GM13977 (cell line): ENCODE measurements at places on chromosomes 3 and 15.

DNA sequence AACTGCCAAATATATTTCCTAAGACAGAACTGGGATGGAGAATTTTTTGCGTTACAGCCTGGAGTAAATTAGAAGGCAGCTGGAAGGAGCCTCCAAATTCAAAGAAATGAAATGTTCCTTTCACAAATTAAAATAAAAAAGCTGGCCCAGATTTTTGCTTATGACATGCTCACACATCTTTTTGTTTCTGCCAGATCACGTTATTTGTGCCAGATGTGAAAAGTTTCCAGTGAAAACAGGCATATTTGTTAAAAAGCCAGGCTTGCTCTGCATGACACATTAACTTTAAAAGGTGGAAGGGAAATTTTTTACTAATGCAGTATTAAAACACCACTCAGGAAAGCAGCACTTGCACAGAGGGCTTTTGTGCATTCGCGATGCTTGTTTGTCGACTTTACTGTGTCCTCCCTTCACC, 23.3 kb upstream of the ACKR4 start:
- DNase-seq = no peak

DNA sequence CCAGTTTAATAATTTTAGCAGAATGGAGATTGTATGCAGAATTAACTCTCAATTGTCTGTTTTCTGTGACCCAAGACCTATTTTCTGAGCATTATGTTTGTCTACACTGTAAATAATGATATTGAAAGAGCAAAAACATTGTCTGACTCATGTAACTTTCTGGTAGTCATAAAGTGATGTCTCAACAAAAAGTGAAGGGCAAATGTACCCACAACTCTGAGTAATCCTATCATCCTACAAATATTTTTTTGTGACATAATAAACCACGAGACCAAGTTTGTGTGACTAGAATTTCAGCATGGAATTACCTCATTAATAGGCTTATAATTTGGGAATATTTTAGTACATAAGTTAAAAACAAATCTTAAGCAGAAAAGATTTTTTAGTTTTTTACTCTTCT, 15.4 kb upstream of the ABHD10 start:
- no peak for DNase-seq

DNA sequence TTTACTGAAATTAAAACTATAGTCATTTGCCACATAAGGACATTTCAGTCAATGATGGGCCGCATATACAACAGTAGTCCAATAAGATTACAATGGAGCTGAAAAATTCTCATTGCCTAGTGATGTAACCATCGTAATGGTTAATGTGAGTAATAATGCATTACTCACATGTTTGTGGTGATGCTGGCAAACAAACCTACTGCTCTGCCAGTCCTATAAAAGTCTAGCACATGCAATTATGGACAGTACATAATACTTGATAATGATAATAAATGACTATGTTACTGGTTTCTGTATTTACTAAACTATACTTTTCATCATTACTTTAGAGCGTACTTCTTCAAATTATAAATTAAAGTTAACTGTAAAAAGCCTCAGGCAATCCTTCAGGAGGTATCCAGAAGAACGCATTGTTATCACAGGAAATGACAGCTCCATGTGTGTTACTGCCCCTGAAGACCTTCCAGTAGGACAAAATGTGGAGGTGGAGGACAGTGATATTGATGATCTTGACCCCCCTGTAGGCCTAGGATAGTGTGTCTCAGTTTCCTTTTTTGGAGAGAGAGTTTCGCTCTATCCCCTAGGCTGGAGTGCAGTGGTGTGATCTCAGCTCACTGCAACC, 102.7 kb downstream of the ATP1B3 start:
- DNase-seq = no peak

GRCh38 chr15:27855137-27855536, 244.0 kb downstream of the OCA2 start:
- no peak for DNase-seq

- no peak for DNase-seq
Measured at GRCh38 chr3:186823386-186823785, 17.1 kb upstream of the RFC4 start.

DNA sequence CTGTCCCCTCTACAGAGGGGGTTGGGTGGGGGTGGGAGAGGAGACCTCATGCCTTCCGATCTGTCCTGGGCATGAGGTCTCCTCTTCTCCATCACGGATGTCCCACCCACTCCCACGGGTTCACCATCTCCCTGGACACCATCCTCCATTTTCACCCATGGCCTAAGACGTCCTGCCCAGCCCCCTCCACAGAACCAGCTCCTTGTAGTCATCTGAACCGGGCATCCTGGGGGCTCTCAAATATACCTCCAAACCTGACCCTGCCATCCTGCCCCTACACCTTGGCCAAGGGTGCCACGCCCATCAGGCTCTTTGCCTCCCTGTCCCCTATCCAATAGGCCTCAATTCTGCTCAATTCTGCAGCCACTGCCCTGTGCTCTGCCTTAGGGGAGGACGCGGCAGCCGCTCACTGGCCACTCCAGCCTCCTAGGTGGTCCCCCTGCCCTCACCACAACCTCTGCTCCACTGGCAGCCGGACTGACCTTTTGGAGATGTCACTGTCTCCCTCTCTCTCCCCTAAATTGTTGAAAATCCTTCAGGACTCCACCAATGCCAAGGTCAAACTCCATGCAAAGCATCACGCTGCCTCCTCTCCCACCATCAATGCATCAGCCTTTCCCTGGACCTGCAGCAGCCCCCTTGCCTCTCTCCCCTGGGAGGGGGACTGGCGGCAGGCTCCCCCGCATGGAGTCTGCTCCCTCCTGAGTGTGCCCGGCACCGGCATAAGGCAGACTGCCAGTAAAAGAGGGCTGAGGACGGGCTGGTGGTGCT, 9.4 kb upstream of the ANPEP start:
- no peak for DNase-seq
